ENCODE measurements at places on chromosomes 6 and 20.

- no peak for DNase-seq
Measured at GRCh38 chr6:170019818-170020583, 268.6 kb downstream of the ERMARD start.

GRCh38 chr6:5898102-5898501 is 108.6 kb downstream of the NRN1 start:
- DNase-seq = no peak

GRCh38 chr20:38084425-38084951 is 50.9 kb downstream of the RPRD1B start:
- no peak for DNase-seq

GRCh38 chr6:27593861-27594260 is 121.0 kb upstream of the ZNF184 start:
- DNase-seq = no peak

- DNase-seq = no peak
Measured at GRCh38 chr6:136822046-136822375, 381 bp upstream of the PEX7 start.

- no peak for DNase-seq
Measured at GRCh38 chr6:125101631-125102030, 51.9 kb upstream of the TPD52L1 start.

DNA sequence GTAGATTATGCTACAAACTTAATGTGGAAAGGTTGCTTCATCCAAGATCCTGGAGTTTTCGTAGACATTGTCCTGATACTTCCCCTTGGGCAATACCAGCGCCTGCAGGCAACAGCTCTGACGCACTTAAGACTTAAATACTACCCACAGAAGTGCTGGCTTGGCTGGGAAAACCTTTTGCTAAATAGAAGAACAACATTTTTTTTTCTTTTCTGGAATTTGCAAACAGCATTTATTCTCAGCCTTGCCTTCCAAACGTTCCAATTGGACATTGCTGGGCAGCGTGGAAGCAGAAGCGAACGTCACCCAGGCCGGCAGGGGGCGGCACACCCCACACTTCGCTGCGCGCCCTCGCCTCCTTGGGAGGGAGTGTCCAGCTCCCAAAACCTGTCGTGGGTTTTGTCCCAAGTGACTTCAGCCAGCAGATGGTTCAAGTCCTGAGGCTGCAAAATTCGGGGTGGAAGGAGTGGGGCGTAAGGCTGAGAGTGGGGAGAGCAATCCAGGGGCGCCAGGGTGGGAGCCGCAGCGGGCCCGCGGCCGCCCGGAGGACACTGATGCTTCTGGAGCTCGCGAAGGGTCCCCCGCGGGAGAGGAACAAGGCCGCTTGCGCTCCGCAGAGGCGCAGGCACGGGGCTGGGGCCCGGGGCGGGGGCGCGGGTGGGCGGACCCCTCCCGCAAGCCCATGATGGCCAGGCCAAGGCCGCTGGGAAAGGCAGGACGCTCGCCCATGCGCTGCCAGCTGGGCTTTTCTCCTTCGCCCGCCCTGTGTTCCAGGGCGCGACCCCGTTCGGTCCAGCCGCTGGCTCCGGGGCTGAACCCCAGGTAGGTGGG is 60.8 kb upstream of the MAP3K4 start:
- peak; percentile 23 for DNase-seq

DNA sequence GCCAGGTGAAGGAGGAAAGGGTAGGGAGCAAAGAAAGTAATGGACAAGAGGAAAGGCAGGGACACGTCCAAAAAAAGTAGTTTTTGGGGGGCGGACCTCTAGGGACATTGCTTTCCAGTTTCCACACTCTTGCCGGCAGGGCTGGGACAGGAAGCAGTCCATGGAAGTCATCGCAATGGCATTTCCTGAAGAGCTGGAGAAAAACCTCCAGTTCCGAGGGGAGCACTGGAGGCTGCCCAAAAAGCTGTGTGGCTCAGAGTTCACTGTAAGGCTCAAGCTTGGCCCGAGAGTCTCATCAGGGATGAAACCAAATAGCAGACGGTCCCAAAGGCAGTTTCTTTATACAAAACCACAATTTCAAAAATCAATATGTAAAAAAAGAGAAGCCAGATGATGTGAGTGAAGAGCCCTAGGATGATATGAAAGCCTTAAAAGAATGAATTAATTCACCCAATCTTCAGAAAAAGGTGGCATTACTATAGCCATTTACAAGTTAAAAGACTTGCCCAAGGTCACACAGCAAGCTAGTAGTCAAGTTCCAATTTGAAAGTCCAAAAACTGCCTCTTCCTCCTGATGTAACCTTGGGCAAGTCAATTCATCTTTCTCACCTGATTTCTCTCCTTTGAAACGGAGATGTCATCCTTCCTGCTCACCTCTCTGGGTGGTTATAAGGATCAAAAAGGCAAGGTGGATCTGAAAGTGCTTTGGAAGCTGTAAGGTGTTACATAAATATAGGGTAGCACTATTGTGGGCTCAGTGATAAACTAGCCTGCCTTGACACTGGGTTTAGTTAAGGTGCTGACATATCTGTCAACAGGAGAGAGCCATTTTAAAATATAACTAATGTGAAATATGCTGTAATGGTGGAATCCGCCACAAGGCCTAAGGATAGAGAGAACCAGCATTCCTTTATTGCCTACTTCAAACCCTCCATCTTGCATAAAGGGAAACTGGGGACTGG is 9.1 kb downstream of the BCL2L1 start:
- DNase-seq = no peak

DNA sequence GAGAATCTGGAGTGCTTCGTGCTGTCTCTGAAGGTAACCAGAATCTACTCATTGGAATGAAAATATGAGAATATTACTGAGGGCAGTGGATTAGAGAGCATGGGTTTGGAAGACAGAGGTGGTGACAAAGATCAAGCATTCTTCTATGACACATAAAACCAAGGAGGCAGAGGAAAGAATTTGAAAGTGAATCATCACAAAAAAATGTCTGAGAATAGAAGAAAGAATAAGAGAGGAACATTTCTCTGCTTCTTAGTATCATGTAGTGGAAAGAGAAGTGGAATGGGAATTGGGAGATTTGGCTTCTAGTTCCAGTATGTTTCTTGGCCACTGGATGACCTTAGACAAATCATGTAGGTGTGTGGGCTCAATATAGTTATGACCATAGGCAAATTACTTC is 474.0 kb downstream of the TFAP2B start:
- DNase-seq = no peak
